Hypothalamus (tissue), 51 donors: ENCODE measurements at places on chromosomes 1 and 21.

DNA sequence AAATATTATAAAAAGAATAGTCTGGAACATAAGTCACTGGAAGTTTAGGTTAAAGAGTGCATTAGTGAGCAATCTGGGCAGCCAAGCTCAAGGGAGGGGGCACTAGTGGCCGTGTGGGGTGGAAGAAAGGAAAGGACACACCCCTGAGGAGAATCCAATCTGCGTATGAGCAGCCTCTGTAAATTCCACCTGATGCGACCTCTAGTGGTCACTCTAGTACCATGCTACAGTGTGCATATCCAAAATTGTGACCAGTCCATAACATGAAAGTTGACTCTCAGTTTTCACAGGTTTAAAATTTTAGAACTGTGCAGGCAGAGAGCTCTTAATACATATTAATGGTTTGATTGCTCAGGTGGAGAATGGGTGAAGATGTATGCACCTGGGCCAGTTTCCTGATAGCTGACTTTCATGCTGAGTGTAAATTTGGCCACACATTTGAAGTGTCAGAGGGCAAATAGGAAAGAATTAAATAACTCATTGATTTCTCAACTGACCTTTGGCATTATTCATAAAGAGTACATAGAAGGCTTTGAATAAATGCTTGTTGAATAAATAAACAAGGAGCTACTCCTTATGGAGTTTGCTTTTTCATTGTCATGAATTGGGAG lies 105.9 kb upstream of the C21orf91 start:
- DNase-seq: no peak

- DNase-seq: no peak
Observed at GRCh38 chr1:84736445-84736844, 46.2 kb upstream of the SSX2IP start.

DNA sequence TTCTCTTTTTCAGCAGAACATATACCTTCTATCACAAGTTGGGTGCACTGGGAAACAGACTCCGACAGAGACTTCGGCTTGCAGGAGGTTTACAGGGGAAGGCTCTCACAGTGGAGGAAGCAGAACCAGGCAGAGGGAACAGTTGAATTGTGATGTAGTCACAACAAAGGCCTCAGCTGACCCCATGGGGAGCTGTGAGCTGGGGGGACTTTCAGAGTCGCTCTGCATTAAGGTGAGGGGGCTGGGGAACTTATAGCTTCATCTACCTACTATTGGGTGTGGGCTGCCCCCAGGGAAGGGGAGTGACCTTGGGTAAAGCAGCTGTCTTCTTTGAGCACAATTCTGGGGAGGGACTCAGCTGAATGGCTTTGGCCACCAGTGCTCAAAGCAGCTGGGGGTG lies 94.9 kb upstream of the POU3F1 start:
- DNase-seq: no peak

DNA sequence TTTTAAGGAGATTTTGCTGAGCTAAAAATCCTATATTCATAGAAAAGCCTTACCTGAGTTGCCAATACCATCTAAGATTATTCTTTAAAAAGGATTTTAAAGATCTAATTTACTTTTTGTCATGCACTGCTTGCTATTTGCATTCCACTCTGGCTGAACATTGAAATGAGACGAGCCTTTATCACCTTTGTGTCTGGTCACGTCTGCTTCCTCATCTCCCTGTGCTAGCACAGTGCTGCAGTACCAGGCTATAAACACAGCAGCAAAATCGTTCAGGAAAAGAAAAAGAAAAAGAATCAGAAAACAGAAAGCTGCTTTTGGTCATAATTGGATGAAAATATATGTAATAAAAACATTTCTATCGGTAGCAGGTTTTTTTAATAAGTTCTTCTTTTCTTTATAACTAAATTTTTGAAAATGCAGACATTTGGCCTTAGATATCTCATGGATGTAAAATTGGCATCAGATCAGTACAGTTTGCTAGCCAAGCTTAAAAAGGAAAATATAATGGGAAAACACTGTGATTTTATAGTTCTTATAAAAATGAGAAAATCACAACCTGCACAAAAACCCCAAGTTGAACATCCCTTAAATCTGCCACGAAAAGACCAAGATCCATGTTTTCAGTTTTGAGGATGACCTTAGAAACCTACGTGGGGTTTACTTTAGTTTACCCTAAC lies 735.7 kb upstream of the CXADR start:
- DNase-seq: no peak

DNA sequence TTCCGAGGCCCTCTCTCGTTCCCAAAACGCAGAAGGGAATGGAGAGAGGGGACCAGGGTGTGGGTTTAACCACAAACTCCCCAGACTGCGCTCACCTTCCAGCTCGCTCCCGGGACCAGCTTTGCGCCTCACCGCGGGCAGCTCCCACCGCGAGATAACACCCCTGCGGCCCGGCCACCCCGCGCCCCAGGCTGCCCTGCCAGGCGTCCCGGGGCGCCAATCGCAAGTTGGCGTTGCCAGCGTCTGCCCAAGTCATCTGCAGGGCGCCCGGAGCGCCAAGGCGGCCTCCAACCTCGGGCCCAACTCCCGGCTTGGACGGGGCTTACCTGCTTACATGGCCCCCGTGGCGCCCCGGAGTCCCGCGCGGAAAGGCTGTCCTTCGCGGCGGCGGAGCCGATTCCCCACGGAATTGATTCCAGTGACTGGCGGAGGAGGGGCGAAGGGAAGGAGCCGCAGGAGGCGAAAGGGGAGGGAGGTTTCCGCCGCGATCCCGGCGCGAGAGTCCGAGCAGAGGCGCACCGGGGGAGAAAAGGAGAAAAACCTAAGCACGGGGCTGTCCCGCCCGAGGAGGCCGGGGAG lies 456 bp downstream of the PTPN14 start:
- DNase-seq: no peak
